Cardiac atrium fibroblast (primary cell): ENCODE measurements at places on chromosomes 5 and 9. TPM values are rescaled to one million over a fixed set of nuclear protein-coding genes. Genes with fewer than 3 reads are reported as not detected.

Gene IL12B
- not detected in 2 replicates for total RNA-seq

Gene MTAP
- 22.7 and 24.4 TPM in 2 replicates for total RNA-seq

Gene NIM1K
- 1.1 and 1.6 TPM in 2 replicates for total RNA-seq

Gene LRRC19
- total RNA-seq = not detected in 2 replicates

Gene UBE2QL1
- not detected in 2 replicates for total RNA-seq

Gene C9
- not detected in 2 replicates for total RNA-seq

Gene CERCAM
- total RNA-seq = 198 and 199 TPM in 2 replicates

Gene PCDHB11
- total RNA-seq = 0.18 and 0.65 TPM in 2 replicates

Gene DMXL1
- total RNA-seq = 13.4 and 19.9 TPM in 2 replicates

Gene SLC23A1
- total RNA-seq = not detected in 2 replicates

Gene BTNL8
- total RNA-seq = not detected in 2 replicates

Gene CDO1
- 0.65 and 0.72 TPM in 2 replicates for total RNA-seq
